ENCODE measurements at places on chromosomes 3 and 15. TPM values are rescaled to one million over a fixed set of nuclear protein-coding genes. Genes with fewer than 3 reads are reported as not detected.

Gene BLM
- polyA plus RNA-seq: 3.8 TPM

Gene GRM2
- polyA plus RNA-seq: 10.5 TPM

Gene DET1
- polyA plus RNA-seq: 5.9 TPM

Gene TRAT1
- polyA plus RNA-seq: not detected

Gene CHRM5
- polyA plus RNA-seq: 4.4 TPM

Gene FHIT
- polyA plus RNA-seq: 6.6 TPM

Gene CCK
- 71.6 TPM for polyA plus RNA-seq

Gene OXTR
- 0.42 TPM for polyA plus RNA-seq

Gene TIGIT
- polyA plus RNA-seq: not detected

Gene SLC12A6
- polyA plus RNA-seq: 24.7 TPM

Gene IL20RB
- 0.36 TPM for polyA plus RNA-seq

Gene ZNF774
- polyA plus RNA-seq: 2.3 TPM

Gene GOLGA6B
- polyA plus RNA-seq: not detected

Gene RGMA
- polyA plus RNA-seq: 57.8 TPM

Gene THSD4
- polyA plus RNA-seq: 3.2 TPM

Gene PDCD10
- polyA plus RNA-seq: 14.1 TPM

Gene MELTF
- polyA plus RNA-seq: 9.3 TPM

Gene HRG
- not detected for polyA plus RNA-seq

Gene SEMA3B
- polyA plus RNA-seq: 60.5 TPM

Gene RPL22L1
- 14.1 TPM for polyA plus RNA-seq

Gene KBTBD12
- polyA plus RNA-seq: 3.0 TPM

Gene TGM4
- not detected for polyA plus RNA-seq

Gene PPIB
- 332 TPM for polyA plus RNA-seq

Gene ANKRD34C
- 0.20 TPM for polyA plus RNA-seq

Gene SLC51B
- polyA plus RNA-seq: 0.51 TPM

Gene GALNT15
- polyA plus RNA-seq: 23.6 TPM

Gene TPRG1
- not detected for polyA plus RNA-seq

Gene CXCR6
- polyA plus RNA-seq: not detected

Gene ZKSCAN7
- 6.8 TPM for polyA plus RNA-seq

Gene DLL4
- polyA plus RNA-seq: 6.8 TPM

Gene CD200R1
- polyA plus RNA-seq: not detected

Gene TM6SF1
- polyA plus RNA-seq: 2.7 TPM

Gene APBA2
- polyA plus RNA-seq: 86.7 TPM

Gene MORC1
- polyA plus RNA-seq: not detected

Gene LRRIQ4
- not detected for polyA plus RNA-seq

Gene MCF2L2
- 8.1 TPM for polyA plus RNA-seq

Gene PLSCR5
- polyA plus RNA-seq: not detected

Gene HES1
- polyA plus RNA-seq: 18.2 TPM

Gene ITIH3
- polyA plus RNA-seq: 0.54 TPM

Gene NR2F2
- 60.4 TPM for polyA plus RNA-seq

Gene NMNAT3
- 28.1 TPM for polyA plus RNA-seq

Gene SNX4
- polyA plus RNA-seq: 10.5 TPM

Gene PDZRN3
- polyA plus RNA-seq: 14.2 TPM

Gene PCSK6
- 31.9 TPM for polyA plus RNA-seq

Gene ZNF385D
- polyA plus RNA-seq: 0.75 TPM

Gene RTP1
- 0.93 TPM for polyA plus RNA-seq

Gene IL12A
- 0.34 TPM for polyA plus RNA-seq

Gene ERICH6
- polyA plus RNA-seq: not detected

Gene FMN1
- 0.27 TPM for polyA plus RNA-seq

Gene KNG1
- 0.15 TPM for polyA plus RNA-seq
